Naive thymus-derived CD8-positive, alpha-beta T cell (primary cell): ENCODE measurements at places on chromosomes 13 and 19.
A peak's percentile ranks its signal among the peaks of the same experiment; 100 is the strongest.

DNA sequence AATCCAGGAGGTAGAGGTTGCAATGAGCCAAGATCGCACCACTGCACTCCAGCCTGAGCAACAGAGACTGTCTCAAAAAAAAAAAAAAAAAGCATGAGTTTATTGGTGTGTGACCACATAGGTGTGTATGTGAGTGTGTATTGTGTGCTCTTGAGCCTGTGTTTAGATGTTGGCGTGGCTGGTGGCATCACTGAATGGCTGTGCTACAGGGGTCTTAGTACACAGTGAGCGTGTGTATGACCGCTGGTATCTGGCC lies 2.5 kb downstream of the SLC1A5 start:
- H3K27me3 ChIP-seq: no peaks in the 10 kb centered on the region
- H3K4me3 ChIP-seq: peak overlapping the region; percentile 71
- H3K27ac ChIP-seq: peak overlapping the region; percentile 94

DNA sequence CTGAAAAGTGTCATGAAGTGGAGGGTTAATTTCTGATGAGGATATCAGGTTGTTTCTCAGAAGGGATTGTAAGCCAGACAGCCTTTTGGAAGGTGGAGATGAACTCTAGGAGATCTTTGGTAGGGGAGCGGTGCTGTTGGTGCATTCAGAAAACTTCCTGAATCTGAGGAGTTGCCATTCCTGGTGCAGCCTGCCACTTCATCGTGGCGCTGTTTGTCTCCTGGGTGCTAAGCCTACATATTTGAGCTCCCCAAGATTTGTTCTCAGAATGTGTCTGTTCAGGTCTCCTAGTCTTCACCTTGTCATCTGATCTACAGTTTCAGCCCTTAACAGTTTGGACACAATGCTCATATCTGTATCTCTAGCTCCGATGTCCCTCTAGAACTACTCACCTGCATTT lies 285.6 kb downstream of the MTUS2 start:
- H3K4me1 ChIP-seq: no peaks in the 10 kb centered on the region
- H3K27ac ChIP-seq: no peak overlapping the region
- no peak for DNase-seq

GRCh38 chr13:98298599-98298998 lies 121.5 kb upstream of the RNF113B start:
- H3K36me3 ChIP-seq: no peaks in the 10 kb centered on the region
- H3K27ac ChIP-seq: no peak overlapping the region
- no peaks in the 10 kb centered on the region for H3K4me1 ChIP-seq
- no peak overlapping the region for H3K4me3 ChIP-seq
- H3K27me3 ChIP-seq: peaks cover 8% of the 10 kb centered on the region

- no peak overlapping the region for H3K27ac ChIP-seq
- H3K4me3 ChIP-seq: peak overlapping the region; percentile 24
- DNase-seq: no peak
- peaks cover 17% of the 10 kb centered on the region for H3K36me3 ChIP-seq
- peaks cover 67% of the 10 kb centered on the region for H3K4me1 ChIP-seq
- H3K27me3 ChIP-seq: no peaks in the 10 kb centered on the region
These were observed 22.5 kb downstream of the ZDHHC20 start for GRCh38 chr13:21436582-21436981.

DNA sequence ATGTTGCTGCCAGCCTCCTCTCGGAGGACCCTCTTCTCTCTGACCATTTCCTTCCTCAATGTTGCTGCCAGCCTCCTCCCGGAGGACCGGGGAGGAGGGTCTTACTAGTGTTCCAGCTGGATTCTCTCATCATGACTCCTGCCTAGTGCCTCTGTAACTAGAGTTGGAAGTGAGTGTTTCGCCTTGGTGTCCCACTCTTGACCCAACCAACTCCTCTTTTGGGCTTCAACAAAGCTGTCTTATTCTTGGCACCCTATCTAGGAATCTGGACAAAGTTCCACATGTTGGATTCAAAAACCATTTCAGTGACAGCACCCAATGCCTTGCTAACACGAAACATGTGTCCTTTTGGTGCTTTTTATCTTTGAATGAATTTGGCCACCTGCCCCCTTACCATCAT lies 165.4 kb downstream of the GPC5 start:
- no peak overlapping the region for H3K27ac ChIP-seq
- no peaks in the 10 kb centered on the region for H3K36me3 ChIP-seq
- H3K4me1 ChIP-seq: no peaks in the 10 kb centered on the region
- H3K27me3 ChIP-seq: peaks cover 2% of the 10 kb centered on the region

DNA sequence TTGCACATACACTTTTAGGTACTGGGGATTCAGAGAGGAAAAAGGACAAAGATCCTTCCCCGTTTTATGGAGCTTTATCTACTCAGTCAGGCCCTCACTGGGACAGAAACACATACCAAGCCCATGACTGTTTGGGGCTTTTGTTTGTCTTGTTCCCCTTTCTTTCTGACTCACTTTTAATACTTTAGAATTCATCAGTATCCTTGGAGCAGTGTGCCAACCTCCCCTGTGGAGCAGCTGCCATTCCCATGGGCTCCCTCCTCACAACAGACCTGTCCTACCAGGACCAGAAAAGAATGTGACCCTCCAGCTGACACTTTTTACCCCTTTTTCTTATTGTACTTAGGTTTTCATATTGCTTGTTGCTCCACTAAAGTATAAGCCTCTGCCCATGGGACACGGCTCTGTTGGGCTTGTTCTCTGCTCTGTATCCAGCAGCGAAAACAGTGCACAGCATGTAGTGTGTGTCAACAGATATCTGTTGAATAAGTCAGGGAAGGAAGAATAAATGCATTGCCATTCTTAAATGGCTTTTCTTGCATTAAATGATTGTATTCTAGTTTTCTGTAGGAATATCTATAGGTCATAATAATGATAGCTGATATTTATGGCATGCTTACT lies 431.1 kb downstream of the EFNB2 start:
- no peak overlapping the region for H3K4me3 ChIP-seq
- no peaks in the 10 kb centered on the region for H3K27me3 ChIP-seq
- no peak for DNase-seq
- no peaks in the 10 kb centered on the region for H3K36me3 ChIP-seq
- H3K4me1 ChIP-seq: no peaks in the 10 kb centered on the region
- H3K27ac ChIP-seq: no peak overlapping the region
